ENCODE measurements at places on chromosomes 5 and 9. TPM values are rescaled to one million over a fixed set of nuclear protein-coding genes. Genes with fewer than 3 reads are reported as not detected.

DNA sequence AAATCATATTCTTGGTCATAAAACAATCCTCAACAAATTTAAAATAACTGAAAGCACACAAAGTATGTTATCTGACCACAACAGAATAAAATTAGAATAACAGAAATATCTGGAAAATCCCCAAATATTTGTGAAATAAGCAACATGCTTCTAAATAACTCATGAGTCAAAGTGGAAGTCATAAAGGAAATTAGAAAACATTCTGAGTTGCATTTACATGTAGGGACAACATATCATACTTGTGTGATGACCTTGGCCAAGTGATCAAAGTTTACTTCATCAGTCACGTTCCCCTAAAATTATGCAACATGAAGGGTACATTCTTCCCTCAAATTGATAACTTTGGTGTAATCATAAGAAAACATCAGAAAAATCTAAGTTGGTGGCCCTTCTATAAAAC, 64.7 kb downstream of the CSF2 start:
- DNase-seq: no peak

DNA sequence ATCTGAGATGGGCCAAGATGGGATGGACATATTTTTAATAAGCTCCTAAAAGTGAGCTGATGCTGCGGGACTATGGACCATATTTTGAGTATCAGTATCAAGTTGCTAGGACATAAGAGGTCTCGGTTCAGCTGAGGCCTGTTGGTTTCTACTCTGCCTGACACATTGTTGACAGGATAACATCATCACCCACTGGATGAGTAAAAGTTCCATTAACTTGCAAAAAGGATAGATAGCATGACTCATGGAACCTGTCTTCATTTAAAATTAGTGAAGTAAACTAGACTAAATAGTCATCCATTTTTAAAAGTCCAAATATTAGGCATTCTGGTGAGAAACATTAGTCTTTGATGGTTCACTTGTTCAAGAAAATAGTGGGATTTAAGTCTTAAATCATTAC, 33.3 kb downstream of the PARP8 start:
- DNase-seq: no peak

- no peak for DNase-seq
Measured at GRCh38 chr5:109034306-109034705, 286.6 kb downstream of the FER start.

- DNase-seq: no peak
Measured at GRCh38 chr5:158786390-158786789, 313.3 kb downstream of the EBF1 start.

DNA sequence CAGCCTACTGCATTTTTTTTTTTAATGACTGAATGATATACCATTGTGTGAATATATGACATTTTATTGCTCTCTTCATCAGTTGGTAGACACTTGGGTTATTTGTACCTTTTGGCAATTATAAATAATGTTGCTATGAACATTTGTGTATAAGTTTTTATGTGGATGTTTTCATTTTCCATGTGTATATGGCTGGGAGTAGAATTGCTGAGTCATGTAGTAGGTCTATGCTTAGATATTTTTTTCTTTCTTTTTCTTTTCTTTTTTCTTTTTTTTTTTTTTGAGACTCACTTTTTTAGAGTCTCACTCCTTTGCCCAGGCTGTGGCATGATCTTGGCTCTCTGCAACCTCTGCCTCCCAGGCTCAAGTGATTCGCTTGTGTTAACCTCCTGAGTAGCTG, 32.9 kb upstream of the FAM120AOS start:
- DNase-seq: no peak

- DNase-seq: no peak
Measured at GRCh38 chr5:108876451-108876850, 128.8 kb downstream of the FER start.

GRCh38 chr9:134889386-134890154, 9.0 kb downstream of the FCN2 start:
- no peak for DNase-seq

DNA sequence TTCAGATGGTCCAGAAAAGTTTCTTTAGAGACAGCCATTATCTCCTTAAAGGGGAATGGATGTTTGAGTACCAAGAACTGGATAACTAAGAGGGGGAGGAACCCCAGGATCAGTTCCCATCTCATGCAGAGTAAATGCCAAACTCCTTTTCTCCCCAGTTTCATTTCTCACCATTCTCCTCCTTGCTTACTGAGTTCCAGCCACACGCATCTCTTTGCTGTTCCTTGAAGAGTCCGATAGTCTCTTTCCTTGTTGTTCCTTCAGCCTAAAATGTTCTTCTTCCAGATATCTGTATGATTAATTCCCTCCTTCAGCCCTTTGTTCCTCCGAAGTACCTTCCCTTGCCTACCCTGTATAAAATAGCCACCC, 30.0 kb downstream of the KDM4C start:
- DNase-seq: no peak

DNA sequence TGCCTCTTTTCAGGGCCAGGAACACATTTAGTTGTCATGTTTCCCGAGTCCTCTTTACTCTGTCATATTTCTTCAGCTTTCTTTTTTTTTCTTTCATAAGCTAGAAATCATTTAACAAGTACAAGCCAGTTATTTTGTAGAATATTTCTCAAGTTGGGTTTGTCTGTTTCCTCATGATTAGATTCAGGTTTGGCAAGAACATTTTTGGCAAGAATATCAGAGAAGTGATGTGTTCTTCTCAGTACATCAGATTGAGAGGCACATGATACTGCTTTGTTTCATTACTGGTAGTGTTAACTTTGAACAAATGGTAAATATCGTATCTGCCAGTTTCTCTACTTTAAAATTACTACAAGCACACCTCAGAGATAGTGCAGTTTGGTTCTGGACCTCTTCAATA, 45.1 kb downstream of the PCSK5 start:
- no peak for DNase-seq

GRCh38 chr5:41181691-41182564, 31.4 kb downstream of the C6 start:
- no peak for DNase-seq

Gene GHR
- 10.8 TPM for total RNA-seq

DNA sequence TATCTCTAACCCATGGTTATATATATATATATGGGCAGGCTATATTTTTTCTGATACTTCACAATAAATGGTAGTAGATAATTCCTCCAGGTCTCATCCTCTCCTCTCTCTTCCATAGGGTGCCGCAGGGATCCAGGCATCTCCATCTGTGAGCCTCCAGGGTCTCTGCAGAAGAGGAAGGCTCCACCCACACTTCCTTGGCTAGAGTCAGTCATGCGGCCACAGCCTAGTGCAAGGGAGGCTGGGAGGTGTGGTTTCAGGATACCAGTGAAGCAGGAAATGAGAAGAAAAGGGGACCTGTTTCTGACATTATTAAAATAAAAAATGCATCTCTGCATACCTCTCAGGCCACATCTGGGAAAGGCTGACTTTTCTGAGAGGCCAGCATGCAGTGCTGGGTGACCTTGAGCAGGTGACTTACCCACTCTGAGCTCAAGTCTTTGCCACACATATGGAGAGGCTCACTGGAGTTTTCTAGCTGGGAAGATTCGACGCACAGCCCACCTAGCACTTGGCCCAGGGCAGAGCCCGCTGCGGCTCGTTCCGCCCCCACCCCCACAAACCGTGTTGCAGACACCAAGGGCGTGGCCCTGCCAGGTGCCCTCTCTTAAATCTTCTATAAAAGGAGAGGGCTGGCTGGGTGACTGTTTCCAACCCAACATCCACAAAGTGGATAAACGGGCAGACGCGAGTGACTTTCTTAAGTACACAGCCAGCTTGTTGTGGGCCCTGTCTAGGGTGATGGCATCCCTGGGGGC, 47.9 kb downstream of the OLFM1 start:
- no peak for DNase-seq

GRCh38 chr5:140497897-140498296, 49.6 kb upstream of the EIF4EBP3 start:
- no peak for DNase-seq

DNA sequence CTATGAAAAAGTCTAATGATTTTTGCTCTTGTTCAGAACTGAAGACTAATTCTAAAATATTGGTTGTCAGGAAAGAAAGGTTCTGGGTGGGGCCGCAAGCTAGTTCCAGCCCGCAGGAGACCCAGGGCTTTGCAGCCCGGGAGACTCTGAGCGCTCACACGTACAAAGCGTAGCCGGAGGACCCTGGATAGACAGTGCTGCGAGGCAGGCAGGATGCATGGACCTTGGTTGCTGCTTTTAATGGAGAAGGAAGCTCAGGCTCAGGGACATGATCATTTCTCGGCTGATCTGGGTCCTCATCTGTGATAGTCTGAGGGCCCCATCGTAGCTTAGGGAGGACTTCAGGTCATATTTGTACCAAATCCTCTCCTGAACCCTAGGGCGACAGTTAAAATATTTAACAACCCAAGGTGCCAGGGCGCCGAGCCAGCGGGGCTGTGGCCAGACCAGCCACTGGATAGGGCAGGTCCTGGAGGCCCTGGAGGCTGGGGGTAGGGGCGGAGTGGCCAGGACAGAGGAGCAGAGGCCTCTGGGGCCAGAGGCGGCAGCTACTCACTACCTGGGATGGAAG, 70.1 kb upstream of the UNC5A start:
- no peak for DNase-seq

GRCh38 chr9:12973710-12974109, 198.9 kb downstream of the LURAP1L start:
- DNase-seq: no peak

- peak; percentile 62 for DNase-seq
Measured at GRCh38 chr9:97564291-97565175, 63.1 kb downstream of the TMOD1 start.

DNA sequence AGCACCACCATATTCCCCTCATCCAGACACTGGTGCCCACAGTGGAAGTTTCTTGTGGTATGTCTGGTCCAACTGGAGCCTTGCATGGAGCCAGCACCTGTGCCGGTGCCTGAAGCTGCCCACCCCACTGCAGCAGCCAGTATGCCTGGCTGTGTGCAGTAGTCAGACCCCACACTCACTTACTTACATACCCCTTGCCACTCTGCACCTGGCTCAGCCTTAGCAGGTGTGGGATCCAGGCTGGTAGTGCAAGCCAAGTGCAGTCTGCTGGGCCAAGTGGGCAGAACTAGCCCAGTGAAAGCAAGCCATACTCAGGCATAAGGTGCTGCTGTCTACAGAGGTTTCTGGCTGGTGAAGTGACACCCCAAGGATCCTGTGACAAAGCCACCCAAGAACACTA, 871.4 kb upstream of the C9orf72 start:
- no peak for DNase-seq

GRCh38 chr9:130756037-130756436, 62.5 kb downstream of the EXOSC2 start:
- no peak for DNase-seq

DNA sequence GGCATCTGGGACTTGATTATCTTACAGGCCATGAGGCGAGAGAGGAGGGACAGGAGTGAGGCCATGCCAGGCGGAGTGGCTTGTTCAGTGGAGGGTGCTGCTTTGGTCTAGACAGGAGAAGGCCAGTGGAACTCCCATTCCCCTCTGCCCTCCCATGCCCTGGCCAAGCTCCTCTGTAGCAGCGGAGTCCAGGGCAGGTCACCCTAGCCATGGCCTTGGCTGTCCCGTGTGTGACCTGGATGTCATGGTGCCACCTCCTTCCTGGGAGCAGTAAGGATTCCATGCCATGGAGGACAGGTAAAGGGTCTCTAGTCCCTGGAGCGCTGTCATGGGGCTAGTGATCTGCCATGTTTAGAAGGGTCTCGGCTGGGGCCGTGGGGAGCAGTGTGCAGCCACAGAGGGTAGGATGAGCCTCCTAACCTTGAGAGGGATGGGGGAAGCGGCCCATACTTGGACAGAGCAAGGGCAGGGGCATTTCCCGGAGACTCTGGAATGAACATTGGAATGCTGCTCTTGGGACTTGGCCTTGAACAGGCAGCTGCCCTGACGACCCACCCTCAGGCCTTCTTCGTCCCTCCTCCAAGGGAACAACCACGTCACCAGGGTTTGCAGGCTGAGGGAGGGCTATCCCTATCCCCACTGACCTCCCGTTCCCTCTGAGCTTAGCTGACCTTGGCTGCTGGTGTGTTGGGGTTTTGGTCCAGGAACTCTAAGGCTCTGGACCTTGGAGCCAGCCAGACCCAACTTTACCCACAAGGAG, 100.4 kb downstream of the DAB2IP start:
- DNase-seq: no peak

GRCh38 chr5:140329739-140330481, 16.5 kb downstream of the HBEGF start:
- no peak for DNase-seq

- no peak for DNase-seq
Measured at GRCh38 chr9:7871977-7872730, 72.6 kb upstream of the DMAC1 start.

Gene F2R
- total RNA-seq: 46.7 TPM

DNA sequence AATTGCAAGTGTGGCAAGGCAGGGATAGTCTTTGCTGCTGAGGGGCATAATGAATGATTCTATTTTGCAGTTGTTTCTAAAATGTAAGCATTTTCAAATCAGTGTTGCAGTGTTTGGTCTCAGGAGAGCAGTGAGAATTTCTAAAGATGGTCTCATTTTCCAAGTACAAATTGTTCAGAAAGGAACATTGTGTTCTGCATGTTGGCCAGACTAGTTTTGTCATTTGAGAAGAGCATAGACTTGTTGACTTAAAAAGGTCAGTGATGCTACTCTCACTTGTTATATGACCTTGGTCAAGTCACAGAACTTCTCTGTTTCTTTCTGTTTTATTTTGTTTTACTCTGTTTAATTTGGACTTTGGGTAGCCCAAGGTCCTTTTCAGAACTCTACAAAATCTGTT, 344.6 kb downstream of the OSTF1 start:
- DNase-seq: no peak

- DNase-seq: no peak
Measured at GRCh38 chr5:151036556-151036955, 16.2 kb downstream of the GPX3 start.

GRCh38 chr5:170756691-170757090, 26.8 kb upstream of the GABRP start:
- no peak for DNase-seq

Gene ANGPTL2
- total RNA-seq: 42.8 TPM

GRCh38 chr5:18023275-18023674, 389.0 kb downstream of the TAF11L14 start:
- DNase-seq: no peak

DNA sequence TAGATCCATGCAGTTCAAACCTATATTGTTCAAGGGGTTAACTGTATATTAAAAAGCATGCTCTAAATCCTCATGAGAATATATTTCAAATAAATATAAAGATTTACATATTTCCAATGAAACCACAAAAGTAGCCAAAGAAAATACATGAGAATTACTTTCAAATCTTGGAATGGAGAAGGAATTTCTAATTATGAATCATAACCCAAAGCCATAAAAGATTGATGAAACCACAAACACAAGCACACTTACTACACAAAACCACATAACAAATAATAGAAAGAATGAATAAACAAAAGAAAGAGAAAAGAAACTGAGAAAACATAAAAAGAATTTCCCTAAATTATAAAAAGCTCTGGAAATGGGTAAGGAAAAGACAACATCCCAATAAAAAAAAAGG, 16.0 kb downstream of the ERP44 start:
- no peak for DNase-seq

Measured in right atrium auricular region (tissue), 2 donors.